GOT3 (cell line): ENCODE measurements at places on chromosomes 2 and 18.

GRCh38 chr2:200810252-200810997 is 1.3 kb upstream of the BZW1 start:
- no peak for DNase-seq

- DNase-seq = no peak
Observed at GRCh38 chr18:13544953-13545352, 181.4 kb downstream of the FAM210A start.

DNA sequence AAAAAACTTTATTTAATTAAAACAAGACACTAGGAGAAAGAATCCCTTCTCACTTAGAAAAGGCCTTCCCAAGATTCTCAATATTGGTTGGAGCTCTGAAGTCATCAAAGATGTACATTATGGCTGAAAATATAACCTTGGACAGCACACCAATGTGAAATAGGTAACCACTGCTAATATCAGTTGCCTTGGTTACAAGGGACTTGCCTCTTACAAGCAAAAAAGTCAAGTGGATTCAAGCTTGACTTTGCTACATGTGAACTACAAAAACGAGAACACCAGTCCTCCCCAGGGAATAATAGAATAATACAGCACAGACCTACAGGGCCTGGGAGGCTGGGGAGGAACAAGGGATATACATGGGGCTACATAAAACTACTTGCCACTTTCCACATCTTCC is 46.1 kb downstream of the NABP1 start:
- DNase-seq = no peak

GRCh38 chr18:57738078-57738477 is 65.0 kb downstream of the ATP8B1 start:
- DNase-seq = no peak

- no peak for DNase-seq
Observed at GRCh38 chr2:43136011-43136799, 90.2 kb downstream of the ZFP36L2 start.

DNA sequence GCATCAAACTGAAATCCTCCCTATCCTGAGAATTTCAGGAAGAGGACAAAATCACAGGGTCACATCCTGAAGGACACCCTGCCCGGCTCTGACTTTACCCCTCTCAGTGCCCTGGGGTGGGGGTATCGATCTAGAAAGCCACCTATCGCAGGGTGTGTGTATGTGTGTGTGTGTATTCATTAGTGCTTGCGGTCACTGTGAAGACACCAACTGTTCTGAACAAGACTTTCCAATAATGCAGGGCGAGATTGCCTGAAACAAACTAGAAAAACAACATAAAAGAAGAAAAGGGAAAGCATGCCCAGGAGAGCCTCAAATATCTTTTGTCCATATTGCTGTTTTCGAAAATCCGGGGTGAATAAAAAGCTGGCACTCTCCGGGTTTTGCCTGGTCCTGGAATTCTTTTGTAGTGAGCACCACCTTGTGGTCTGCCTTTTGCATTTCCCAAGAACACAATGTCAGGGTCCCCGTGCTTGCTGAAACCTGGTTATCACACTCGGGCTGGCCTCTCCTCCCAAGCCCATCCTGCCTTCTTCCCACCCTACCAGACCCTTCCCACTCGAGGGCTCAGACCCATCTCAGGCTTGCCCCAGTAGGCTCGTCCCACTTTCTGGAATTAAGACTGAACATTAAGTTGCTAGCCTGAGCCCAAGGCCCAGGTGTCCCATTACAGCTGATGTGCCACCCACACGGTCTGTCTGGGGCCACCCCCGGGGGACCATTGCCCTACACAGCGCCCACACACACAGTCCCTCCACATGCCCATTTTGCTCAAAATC is 25.0 kb upstream of the COPS8 start:
- DNase-seq = no peak

- DNase-seq = no peak
Observed at GRCh38 chr18:51168026-51168742, 29.3 kb downstream of the MEX3C start.

GRCh38 chr2:162069267-162069903 is 4.6 kb downstream of the DPP4 start:
- DNase-seq = no peak

DNA sequence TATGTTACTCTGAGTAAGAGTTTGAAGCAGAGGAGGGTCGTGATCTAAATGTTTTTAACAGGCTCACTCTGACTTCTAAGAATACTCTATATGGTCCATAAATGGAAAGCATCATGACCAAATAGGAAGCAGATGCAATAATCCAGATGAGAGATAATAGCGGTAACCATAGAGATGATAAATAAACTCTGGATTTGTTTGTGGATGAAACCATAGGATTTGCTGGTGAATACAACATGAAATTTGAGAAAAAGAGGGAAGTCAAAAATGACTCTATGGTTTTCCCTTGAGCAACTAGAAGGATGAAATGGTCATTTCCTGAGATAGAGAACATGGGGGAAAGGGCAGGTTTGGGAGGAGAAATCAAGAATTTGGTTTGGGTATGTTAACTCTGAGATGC is 3.9 kb downstream of the HEATR5B start:
- DNase-seq = no peak

DNA sequence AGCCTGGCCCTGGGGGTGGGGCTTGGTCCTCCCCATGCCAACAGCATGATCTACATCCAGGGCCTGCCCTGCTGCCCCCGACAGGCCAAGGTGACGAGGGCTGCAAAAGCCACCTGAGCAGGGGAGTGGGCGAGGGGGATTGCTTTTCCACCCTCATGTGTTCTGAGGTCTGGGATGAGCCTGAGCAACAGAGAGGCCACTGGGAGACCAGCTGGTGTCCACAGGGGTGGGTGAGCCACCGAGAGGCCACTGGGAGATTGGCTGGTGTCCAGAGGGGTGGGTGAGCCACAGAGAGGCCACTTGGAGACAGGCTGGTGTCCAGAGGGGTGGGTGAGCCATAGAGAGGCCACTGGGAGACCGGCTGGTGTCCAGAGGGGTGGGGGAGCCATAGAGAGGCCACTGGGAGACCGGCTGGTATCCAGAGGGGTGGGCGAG is 147.4 kb upstream of the GPC1 start:
- no peak for DNase-seq

DNA sequence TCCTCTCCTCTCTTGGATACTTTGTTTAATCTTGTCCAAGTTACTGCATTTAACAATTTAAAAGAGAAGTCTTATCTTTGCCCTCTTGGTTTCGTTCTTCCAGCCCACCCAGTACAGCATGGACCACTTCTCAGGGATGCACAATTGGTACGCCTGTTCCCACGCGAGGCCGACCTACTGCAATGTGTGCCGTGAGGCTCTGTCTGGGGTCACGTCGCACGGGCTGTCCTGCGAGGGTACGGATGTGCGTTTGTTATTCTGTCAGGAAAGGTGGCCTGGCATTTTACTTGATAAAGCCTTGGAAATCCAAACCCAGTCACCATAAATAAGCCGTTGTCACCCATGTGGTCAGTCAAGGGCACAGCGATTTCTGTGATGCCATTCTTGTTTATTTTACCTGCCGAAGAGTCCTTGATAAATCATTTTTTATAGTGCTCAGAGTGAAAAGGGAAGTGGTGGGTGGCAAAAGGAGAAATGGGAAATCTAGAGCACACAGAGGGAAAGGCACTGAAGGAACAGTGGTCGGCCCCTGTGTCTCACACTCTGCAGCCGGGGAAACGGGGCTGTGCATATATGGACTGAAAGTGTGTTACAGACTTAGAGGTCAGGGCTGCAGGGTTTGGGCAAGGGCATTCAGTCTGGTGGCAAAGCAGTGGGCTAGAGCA is 80.5 kb downstream of the DGKD start:
- no peak for DNase-seq

DNA sequence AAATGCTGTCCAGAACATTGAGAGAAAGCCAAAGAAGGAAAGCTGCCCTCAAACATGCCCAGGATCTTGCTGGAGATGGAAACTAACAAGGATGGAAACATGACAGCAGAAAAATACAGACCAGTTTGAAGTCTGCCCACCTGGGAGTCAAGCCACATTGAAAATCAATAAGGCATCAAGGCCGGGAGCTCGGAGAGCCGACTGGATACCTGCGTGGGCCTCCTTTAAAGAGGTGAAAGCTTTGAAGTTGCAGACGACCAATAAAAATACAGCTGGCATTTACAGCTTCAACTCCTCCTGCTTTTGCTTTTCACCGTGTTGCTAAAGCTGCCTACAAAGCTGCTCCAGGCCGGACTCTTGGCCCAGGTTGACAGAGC is 279.7 kb downstream of the SRBD1 start:
- no peak for DNase-seq

DNA sequence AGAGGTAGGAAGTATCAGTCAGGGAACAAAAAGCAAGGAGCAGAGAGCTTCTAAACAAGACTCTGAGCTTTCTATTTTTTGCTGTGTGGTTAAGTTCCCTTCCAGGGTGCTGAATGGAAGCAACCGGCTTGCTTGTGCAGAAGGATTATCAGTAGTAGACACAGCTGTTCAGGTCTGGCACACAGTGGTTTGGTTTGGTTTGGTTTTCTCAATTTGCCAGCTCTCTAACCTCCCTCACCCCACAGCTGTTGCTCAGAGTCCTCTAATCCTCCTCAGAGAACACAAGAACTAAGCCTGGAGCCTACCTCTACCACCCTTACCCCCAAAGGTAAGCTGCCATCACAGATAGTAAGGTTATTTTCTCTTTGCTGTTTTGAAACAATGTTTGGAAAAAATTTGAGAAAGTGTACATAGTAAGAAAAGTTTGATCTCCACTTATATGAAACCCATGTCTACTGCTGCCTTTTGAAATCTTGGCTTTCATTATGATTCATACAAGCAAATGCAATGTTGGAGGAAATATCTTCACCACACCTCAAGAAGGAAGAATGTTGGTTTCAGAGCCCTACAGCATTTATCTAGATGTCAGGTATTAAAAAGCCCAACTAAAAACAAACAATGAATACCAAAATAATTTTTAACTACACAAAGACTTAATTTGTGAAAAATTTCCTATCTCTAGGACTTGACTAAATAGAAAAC is 255.3 kb downstream of the NR4A2 start:
- no peak for DNase-seq

DNA sequence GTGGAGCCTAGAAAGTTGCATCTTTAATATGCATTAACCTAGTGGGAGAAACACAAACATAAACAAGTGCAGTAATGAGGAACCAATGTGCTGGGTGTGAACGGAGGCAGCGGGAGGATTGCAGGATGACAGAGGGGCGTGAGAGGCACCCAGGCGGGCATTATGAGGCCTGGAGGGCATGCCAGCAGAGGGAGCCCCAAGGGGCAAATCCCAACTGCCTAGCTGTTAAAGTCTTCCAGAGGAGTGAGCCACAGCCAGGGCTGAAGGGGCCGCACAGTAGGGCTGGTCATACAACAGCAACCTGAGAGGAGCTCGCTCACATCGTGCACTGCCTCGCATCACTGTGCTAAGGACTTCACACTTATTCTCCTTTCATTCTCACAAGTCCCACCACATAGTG is 13.3 kb upstream of the PRELID3A start:
- DNase-seq = no peak

GRCh38 chr18:78972930-78973331 is 6.7 kb upstream of the SALL3 start:
- DNase-seq = no peak

- DNase-seq = no peak
Observed at GRCh38 chr18:77044866-77045664, 87.5 kb downstream of the MBP start.

DNA sequence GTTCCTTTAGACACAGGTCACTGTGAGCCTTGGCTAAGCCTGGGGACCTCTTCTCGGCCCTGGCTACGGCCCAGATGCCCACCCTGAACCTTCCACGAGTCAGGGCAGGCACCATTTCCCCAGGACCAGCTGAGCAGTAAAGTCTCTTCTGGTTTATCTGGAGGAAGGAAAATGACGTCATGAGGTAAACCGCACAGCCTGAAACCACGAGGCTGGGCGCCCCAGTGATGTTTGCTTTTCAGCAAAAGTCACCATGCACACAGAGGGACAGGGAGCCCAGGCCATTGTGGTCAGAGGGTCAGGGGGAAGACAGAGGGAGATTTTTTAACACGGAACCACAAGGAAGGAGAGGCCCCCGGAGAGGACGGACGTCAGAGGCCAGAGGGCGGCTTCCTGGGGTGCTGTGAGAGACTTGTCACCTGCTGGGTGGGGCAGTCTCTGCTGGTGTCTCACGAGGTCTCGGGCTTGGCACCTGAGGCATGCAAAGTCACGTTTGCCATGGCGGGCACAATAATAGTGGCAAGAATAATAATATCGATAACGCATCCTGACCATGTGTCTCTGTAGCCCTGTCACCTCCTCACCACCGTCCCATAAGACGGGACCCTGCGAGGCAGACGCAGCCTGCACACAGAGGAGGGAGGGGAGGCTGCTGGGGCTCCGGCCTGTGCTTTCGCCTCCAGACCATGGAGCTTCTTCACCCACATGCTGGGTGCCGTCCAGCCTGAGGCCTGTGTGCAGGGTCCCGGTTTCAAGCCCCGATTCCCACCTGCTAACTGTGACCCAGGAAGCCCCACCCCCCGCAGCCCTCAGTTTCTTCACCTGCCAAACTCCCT is 33.2 kb upstream of the FOSL2 start:
- no peak for DNase-seq

- DNase-seq = no peak
Observed at GRCh38 chr2:64525317-64525613, 1.1 kb downstream of the AFTPH start.

GRCh38 chr2:45055162-45055605 is 45.9 kb upstream of the SIX2 start:
- no peak for DNase-seq

DNA sequence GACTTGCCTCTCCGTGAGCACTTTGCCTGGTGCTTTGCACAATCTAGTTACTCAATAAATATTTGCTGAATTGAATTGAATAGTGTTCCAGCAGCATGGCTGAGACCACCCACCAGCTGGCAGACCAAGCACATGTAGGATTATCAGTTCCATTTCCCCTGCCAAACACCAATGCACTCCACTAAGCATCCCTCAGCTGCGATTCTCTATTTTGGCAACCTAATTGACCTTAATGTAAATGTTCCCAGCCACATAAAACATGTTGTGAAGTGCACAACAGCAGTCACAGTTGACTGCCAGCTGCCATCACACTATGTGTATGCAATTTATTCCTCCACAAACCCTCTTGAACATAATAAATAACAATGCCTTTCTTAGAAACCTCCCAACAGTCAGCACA is 1879.4 kb upstream of the PIK3C3 start:
- no peak for DNase-seq
